Common myeloid progenitor, CD34-positive (primary cell): ENCODE measurements at places on chromosomes 16 and 17.

DNA sequence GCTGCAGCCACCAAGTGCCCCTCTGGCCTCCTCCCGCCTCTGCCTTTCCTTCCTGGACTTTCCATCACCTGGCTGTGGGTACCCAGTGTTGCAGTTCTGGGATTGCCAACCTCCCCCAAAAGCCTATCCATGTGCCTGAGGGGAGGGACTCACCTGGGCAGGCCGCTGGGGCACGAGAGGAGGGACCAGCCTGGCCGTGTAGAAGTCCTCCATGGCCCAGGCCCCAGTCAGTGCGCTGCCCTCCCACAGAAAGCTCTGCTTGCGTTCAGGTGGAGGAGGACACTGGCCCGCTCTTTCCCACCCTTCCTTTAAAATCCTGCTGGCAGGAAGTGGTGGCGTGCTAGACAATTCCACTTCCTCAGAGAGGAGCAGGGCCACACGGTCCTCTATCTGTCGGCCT, 14.2 kb downstream of the SLX4 start:
- no peak for DNase-seq

DNA sequence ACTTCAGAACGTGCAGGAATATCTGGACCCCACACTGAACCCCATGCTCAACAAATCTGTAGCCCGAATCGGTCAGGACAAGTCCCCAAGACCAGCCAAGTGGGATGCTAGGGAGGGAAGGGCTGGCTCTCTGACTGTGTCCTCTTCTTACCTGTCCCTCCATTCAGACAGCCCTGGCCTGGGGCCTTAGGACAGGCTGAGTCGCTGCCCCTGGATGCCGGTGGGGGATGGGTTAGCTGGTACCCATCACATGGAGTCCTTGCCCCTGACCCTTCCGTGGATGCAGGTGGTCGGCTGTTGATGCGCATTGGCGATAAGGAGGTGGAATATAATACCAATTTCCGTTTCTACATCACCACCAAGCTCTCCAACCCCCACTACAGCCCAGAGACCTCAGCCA, 16.0 kb upstream of the KDM6B start:
- no peak for DNase-seq

- DNase-seq = no peak
These were observed 53.9 kb downstream of the KNOP1 start for GRCh38 chr16:19664166-19664565.

DNA sequence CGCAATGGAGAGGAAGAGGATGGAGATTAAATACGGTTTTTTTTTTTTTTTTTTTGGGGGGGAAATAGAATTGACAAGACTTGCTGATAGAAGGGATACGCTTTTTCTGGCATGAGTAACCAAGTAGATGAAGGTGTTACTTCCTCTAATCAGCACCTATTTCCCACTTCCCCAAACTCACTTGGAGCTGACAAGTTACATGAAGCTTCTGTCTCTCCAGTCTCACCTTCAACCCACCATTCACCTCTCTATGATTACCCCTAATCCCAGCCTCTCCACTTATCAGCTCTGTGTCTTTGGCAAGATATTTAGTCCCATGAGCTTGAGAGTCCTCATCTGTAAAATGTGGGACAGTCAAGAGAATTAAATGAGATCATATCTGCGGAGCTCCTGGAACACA, 185.9 kb upstream of the HS3ST3A1 start:
- DNase-seq = no peak

GRCh38 chr16:1196494-1196893, 28.6 kb downstream of the TPSG1 start:
- DNase-seq = no peak

- no peak for DNase-seq
These were observed 58.9 kb upstream of the EFCAB3 start for GRCh38 chr17:62321451-62321850.

DNA sequence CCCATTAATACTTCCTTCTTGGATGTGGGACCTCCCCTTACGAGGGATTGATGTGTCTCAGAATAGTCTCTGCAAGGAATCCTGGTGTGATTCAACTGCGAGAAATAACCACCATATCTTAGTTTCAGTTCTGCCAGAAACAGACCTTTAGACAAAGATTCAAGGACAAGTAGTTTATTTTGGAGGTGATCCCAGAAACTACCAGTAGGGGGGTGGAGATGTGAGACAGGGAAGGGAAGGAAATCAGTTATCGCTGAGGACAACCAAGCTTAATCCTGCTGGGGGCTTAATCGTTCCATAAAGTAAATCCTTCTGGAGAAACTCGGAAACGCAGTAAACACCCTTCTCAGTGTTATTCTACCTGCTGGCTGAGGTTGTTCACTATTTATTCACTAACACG, 5.0 kb upstream of the SDR42E1 start:
- DNase-seq = peak; percentile 30

DNA sequence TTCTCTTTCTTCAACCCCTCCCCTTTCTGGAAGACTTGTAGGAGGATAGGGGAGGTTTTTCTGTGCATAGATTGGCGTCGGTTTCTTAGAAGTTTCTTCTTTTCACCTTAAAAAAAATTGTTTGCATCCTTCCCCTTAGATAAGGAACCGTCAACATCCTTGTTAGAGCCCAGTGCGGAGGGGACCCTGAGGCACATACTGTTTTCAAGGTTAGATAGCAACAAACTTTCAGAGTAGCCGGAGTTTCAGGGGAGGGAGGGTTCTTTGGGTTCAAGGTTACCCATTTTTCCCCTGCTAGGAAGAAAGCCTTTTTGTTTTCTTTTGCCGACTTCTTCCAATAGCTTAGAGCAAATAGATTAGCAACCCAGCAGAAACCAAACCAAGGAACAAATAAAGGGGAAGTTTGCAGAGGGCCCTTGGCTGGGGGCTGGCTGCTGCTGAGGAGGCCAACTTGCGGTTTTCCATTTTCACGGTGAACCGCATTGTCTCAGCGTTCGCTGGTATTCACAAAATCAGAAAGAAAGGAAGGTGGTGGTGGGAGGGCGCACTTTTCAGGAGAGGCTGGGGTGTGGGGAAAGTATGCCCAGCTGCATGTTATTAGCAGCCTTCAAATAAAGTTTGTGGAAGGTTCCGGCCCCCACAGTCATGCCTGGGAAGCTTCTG, 28.8 kb downstream of the MSI2 start:
- peak; percentile 96 for DNase-seq

DNA sequence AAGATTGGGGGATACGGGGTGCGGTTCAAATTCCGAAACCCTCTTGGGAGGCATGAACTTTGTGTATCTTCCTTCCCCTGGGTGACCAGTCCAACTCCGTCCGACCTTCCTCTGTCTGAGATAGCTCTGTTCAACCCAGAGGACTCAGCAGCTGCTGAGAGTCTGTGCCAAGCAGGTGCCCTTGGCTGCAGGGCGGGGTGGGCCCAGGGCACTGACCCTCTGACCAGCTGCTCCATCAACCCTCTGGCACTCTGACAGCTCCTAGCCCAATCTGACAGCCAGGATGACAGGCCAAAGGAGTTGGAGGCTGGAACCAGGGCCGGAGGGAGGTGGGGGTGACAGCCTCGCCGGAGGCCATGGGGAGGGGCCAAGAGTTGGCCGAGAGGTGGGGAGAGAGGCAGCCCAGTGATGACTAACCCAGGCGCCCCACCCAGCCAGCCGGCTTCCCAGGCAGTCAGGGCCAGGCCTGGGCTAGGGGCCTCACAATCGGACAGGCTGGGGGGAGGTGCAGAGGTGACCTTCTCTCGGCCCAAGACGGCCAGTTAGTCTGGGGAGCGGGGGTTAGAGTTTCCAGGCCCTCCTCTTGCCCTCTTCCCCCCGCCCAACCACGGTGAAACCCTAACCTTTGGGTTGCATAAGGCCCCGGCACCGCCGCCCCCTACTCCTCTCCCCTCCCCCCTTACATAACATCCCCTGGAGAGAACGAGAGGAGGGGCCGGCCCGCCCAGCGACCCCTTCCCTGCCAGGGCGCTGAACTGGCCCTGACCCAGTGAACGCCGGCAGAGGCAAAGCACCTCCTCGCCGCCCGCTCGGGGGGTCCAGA, 5.0 kb upstream of the TLCD2 start:
- DNase-seq = peak; percentile 57

GRCh38 chr16:12024429-12024828, 47.9 kb downstream of the SNX29 start:
- DNase-seq = no peak

- DNase-seq = no peak
These were observed 76.3 kb upstream of the HNF1B start for GRCh38 chr17:37820995-37821713.

GRCh38 chr16:80164966-80165550, 375.7 kb upstream of the DYNLRB2 start:
- DNase-seq = no peak

DNA sequence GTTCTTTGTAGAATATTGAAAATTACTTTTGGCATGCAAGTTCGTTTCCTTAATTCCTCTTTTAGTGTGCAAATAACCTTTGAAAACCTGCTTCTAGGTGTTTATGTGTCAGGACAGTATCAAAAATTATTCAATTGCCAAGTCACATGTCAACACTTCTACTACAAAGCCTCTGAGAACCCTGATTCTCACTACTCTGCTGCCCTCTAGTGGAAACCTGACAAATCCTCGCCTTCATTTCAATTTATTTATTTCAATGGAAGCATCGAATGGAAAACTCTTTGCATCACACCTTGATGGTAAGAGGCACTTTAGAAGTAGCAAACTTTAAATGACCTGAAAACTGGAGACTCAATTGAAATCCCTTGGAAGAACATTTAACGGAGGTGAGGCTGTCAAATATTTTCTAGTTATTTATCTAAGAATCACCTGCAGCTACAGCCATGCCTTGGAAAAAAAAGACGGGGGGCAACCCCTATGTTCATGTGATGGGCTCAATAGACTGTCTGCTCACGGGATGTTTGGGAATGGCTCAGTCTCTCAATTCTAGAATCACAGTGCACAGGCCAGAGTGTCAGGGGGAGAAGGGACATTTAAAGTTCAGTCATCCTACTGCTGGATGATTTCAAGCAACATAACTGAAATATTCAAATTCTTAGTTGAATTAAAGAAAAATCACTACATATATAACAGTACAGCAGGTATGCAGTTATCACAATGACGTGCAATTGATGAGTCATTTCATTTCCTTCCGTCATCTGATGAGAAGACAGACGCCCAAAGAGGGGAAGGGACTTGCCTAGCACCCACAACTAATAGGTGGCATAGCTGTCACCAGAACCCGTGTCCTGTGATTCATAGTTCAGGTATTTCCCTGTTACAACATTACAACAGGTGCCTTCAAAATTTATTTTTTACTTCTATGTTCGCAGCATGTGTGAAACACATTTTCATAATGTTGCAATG, 563.9 kb downstream of the TOX3 start:
- DNase-seq = peak; percentile 28

- DNase-seq = peak; percentile 54
These were observed 140.7 kb downstream of the KATNIP start for GRCh38 chr16:27690608-27691007.

DNA sequence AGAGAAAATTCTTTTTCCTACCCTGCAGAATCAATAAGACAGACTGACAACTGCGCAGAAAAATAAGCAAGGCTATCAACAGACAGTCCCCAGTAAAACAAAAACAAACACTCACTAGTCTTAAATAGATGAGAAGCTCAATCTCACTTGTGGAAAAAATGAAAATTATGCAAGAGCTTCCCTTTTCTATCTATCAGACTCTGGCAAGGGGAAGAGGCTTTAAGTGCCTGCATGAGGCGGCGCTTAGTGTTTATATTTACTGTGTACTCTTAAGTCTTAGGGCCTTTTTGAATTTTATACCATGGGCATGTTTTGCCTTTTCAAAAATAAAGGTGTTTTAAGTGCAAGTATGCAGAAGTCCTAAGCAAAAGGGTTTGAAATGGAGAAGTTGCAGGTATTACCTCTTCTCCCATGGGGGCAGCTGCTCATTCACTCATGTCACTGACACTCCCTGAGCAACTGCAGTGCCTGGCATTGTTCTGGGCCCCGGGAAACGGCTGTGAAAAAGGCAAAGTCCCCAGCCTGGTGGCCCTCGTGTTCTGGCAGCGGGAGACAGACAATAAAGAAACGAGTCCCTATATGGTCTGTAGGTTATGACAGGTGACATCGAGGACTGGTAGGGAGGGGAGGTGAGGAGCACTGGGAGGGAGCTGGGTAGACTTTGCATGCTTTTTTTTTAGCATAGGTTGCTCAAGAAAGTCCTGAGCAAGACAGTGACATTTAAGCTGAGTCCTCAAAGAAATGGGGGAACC, 35.2 kb downstream of the HSBP1 start:
- peak; percentile 81 for DNase-seq
